ENCODE measurements at places on chromosomes 3 and 15.

DNA sequence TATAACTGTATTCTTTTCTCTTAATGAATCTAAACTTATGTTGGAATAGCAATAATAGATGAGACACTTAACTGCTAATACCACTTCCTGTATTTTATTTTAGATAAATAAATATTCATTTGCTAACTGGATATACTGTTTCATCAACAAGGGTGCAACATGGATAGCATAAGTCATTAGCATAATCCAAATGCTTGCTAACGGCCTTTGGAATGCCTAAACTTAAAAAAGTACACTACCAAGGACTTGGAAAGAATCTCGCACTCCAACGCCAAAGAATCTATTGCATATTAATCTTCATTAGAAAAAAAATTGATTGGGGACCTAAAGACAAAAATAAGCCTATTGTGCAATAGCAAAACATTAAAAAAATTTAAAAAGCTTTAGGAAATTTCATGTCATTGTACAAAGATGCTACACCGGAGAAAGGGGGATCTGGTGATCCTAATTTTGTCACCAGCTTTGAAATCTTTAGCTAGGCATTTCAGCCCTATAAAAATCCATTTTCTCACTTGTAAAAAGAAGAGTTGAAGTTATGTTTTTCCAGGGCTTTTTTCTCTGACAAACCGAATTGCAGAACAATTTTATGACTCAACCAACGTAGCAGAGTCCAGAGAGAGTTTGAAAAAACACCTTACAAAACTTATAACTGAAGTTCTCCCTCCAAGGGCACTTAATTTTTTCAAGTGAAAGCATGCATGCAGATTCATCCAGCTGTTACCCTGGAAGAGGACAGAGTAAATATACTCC is 4.1 kb downstream of the VGLL3 start:
- no peak for DNase-seq

DNA sequence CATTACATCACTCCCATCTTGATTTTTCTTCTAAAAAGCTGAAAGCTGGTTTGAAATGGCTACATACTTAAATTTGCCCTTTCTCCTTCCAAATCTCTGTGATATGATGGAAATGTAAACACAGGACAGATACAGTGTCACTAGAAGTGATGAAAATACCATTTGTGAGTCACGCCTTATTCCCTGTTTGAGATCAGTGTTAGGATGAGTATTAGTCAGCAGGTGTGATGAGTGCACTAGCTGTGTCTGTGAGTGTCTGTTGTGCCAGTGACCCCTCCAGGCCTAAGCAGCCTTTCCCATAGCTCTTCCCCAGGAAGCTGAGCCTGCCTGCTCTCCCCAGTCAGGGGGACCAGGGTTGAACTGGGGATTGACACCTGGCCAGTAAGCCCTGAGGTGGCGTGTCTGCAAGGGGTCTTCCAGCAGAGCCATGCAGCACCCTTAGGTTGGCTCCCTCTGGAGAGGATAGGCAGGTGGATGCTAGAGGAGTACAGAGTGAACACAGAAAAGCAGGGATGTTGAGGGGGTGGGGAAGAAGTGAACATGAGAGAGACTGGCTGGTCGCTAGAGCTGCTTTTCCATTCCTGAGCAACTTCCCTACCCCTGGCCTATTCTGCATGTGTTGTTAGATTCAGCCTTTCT is 92.0 kb downstream of the PDE8A start:
- no peak for DNase-seq

GRCh38 chr3:16069149-16069922 is 105.1 kb upstream of the GALNT15 start:
- DNase-seq, result peak; percentile 58

DNA sequence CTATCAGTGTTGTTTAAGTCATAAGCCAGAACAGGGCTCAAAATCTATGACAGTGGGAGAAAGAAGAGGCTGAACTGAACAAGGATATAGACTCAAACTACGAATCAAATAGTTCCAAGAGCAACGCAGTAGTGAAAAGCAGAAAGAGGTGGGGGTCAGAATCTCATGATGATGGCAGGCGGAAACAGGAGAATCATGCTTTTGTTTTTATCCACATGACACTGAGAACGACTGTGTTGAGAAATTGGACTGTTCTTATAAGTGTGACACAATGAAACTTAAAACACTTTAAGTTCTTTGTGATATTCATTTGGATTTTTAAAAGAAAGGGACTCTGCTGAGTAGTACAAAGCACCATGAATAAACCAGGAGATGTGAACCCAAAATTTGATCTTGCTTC is 309.4 kb downstream of the ULK4 start:
- no peak for DNase-seq

DNA sequence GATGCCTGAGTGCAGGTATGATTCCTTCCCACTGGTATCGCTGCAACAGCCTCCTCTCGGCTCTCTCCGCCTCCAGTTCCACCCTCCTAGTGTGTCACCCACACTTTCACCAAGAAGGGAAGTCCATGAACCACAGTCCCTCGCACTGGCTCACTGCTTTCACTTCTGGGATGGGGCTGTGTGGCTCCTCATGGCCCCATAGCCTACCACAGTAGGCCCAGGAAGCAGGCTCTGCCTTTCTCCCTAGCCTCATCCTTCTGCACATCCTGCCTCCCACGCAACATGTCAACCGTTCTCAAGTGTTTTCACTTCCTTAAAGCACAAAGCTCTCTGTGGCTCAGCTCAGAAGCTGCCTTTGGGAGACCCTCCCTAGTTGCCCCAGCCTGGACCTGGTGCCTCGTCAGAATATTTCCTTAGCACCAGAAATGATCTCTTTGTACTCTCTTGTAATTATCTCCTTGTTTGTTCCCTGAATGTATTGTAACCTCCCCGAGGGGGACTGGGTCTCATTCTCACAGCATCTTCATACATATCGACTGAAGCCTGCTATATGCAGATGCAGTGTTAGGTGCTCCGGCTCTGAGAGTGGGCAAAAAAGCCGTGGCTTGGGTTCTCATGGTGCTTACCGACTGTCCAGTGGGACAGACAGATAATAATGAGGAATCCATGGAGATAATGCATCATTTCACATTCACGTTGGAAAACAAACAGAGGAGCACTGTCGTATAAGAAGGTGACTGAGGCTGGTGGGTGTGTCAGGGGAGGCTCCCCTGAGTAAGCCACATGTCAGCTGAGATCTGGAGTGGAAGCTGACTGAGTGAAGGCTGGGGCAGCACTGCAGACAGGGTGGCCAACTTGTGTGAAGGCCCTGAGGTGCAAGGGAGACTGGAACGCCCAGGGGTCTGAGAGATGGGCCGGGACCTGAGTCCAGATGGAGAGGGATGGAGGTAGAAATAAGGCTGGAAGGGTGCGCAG is 107.1 kb downstream of the DGKG start:
- no peak for DNase-seq

GRCh38 chr3:172708921-172709773 is 1.7 kb downstream of the NCEH1 start:
- no peak for DNase-seq

- DNase-seq, result no peak
Measured at GRCh38 chr3:171186817-171187500, 160.4 kb upstream of the SLC2A2 start.

DNA sequence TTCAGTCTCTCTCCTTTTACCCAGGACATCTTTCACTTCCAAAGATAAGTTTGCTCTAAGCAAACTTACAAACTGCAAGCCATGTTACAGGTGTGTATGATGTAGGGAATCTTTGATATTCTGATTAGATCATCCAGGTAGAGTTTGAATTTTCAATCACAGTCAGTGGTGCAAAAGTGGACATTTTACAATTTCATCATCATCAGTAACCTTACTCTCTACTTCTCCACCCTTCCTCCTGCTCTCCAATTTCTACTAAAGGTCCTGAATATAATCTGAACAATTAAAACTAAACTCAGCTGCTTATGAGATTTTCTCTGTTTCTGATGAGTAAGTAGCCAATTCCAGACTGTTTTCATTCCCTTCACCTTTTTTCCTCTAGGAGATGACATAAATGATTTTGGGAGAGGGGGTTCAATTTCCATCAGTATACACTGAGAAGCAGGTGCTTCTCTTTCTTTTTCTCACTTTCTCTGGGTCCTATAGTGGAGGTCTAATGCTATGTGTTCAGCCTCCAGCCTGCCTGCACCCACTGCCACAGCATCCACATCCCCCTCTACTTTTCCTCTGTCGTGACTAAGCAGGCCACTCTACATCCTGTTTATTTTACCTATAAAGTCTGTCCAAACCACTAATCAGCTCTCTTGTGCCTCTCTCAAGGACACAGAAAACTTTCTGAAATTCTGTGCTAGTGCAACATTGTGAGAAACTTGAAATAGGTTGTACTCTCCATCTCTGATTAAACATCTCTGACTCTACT is 27.6 kb downstream of the SUCNR1 start:
- DNase-seq, result peak; percentile 91

GRCh38 chr3:172134352-172134751 is 95.0 kb downstream of the FNDC3B start:
- no peak for DNase-seq
